ENCODE measurements at places on chromosomes 6 and 20. TPM values are rescaled to one million over a fixed set of nuclear protein-coding genes. Genes with fewer than 3 reads are reported as not detected.

Gene GMPR
- total RNA-seq: 24.0 TPM

Gene NTSR1
- total RNA-seq: 187 TPM

Gene RIPOR2
- 0.44 TPM for total RNA-seq

Gene DACT2
- not detected for total RNA-seq

Gene UFL1
- 19.6 TPM for total RNA-seq

Gene B3GAT2
- total RNA-seq: not detected

Gene TXNDC5
- 162 TPM for total RNA-seq

Gene COL9A3
- total RNA-seq: 29.7 TPM

Gene CCN5
- total RNA-seq: 0.20 TPM

Gene MYLIP
- total RNA-seq: 10.6 TPM

Gene MAPK13
- 47.3 TPM for total RNA-seq

Gene RIPPLY2
- total RNA-seq: not detected

Gene FRK
- 3.7 TPM for total RNA-seq

Gene EPHA7
- not detected for total RNA-seq

Gene MUCL3
- total RNA-seq: 0.15 TPM

Gene ZSCAN16
- 5.0 TPM for total RNA-seq

Gene SGK2
- 2.3 TPM for total RNA-seq

Measured in HCT116 (cell line).